Psoas muscle (tissue), 8 donors: ENCODE measurements at places on chromosomes 6 and 20. TPM values are rescaled to one million over a fixed set of nuclear protein-coding genes. Genes with fewer than 3 reads are reported as not detected.

DNA sequence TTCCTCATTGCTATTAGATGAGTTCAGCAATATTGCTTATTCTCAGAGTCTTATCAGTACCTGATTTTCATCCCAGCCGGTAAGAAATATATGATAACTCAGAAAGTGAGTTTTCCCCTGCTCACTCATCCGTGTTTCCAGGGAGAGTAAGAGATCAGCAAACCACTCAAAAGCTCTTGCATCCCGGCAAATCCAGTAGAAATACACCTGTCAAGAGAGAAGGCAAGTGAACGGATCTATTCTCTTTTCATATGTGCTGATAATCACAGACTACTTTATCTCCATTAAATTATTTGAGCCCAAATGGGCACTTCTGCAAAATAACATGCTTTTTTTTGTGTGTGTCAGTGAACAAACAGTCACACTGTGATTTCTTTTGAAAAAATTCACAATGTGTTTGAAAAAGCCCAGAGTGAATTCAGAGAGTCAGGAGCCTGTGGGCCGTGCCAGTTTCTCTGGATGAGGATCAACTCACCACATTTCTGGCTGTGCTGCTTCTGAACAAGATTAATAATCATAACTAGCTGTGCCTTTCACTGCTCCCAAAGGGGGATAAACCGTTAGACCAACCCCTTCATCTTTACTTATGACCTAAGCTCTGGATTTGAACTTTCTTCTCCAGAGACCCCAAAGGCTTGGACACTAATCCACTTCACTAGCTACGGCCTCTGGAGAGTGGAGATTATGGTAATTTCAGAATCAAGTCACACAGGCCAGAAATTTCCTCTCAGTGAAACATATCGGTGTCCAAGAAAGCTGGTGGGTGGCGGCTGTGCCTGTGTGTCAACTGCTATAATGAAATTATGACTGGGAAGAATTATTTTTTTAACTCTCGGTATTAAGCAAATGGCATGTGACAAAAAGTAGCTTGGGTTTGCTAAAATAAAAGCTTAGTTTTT is 44.2 kb downstream of the NOX3 start:
- no peak for DNase-seq

GRCh38 chr6:153045271-153045670 is 42.8 kb upstream of the MTRF1L start:
- DNase-seq = no peak

DNA sequence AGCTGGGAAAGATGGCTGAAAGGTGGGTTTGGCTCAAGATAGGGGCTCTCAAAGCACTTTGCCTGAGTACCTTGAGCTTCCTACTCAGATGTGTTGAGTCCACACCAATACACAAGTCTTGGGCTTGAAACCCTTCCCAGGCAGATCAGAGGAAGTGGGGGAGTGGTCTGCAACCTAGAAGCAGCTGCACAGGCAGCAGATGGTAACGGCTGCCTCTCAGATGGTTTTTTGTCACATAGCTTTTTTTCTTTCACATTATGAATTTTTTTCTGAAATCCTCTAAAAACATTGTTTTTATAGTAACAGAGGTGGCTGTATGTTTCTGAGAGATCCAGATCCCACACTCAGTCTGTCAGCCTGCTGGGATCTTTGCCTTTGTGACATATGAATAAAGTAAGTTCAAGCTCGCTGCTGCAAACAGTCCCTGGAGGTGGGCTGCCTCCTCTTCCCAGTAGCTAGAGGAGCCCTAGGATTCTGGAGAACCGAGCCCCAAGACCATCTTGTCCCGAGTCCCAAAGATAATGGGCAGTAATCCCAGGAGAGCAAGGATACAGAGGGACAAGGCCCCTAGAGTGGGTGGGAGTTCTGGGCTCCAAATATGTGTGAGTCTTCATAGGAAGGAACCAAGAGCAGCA is 97.1 kb upstream of the TOP1 start:
- DNase-seq = no peak

GRCh38 chr6:74320715-74321114 is 624.7 kb downstream of the CD109 start:
- no peak for DNase-seq

Gene GPSM3
- 1.7 TPM for total RNA-seq

Gene ACTR5
- total RNA-seq = 5.3 TPM

Gene POM121L2
- total RNA-seq = not detected

Gene PLA2G7
- 0.66 TPM for total RNA-seq

GRCh38 chr20:53270792-53271375 is 298.7 kb downstream of the TSHZ2 start:
- no peak for DNase-seq

Gene THBD
- 60.4 TPM for total RNA-seq

- DNase-seq = no peak
These were observed 133.9 kb downstream of the KCNQ5 start for GRCh38 chr6:72755752-72756151.

Gene MLIP
- total RNA-seq = 172 TPM

Gene PRND
- total RNA-seq = not detected

- no peak for DNase-seq
These were observed 125.2 kb downstream of the BMP2 start for GRCh38 chr20:6892724-6893123.

- no peak for DNase-seq
These were observed 47.2 kb upstream of the MLN start for GRCh38 chr6:33850869-33851541.

- no peak for DNase-seq
These were observed 45.9 kb downstream of the ZNF217 start for GRCh38 chr20:53547664-53548239.

- no peak for DNase-seq
These were observed 8.4 kb upstream of the NUS1 start for GRCh38 chr6:117666881-117667280.

Gene PNLDC1
- total RNA-seq = 0.17 TPM

- DNase-seq = no peak
These were observed 181.9 kb downstream of the HDGFL1 start for GRCh38 chr6:22751223-22751622.

Gene CNR1
- 2.4 TPM for total RNA-seq

DNA sequence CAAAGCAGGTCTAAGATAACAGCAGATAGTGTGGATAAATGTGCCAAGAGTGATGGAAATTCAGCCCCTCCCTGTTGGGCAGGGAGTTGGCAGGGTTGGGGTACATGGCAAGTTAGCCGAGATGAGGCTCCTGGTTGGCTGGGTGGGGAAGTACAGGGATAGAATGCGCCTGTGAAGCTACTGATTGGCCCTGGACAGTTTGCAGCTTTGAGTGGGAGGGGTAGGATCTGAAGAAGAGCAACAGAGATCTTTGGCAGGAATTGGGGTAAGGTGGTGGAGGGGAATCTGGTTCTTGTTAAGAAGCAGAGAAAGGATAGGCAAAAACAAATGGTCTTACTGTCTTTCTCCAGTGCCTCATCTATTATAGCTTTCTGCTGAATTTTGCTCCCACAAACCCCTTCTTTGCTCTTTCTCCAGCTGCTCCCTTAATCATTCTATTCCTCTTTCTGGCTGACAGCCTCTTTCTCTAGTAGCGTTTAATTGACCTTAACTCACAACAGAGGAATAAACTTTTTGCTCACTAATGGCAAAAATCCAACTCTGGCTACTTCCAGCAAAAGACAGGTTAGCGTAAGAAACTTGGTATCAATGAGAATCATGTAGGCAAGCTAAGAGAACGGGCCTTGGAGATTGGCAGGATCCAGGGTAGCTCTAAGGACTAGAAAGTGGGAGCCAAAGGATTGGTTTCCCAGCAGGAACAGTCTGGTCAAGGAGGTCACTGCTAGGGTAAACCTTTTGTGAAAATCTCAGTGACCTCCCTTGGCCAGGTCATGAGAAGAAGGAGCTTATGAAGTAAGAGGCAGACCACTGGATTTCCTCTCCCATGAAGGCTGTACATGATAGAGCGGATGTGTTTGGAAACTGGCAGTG is 86.3 kb upstream of the CARMIL1 start:
- DNase-seq = no peak

DNA sequence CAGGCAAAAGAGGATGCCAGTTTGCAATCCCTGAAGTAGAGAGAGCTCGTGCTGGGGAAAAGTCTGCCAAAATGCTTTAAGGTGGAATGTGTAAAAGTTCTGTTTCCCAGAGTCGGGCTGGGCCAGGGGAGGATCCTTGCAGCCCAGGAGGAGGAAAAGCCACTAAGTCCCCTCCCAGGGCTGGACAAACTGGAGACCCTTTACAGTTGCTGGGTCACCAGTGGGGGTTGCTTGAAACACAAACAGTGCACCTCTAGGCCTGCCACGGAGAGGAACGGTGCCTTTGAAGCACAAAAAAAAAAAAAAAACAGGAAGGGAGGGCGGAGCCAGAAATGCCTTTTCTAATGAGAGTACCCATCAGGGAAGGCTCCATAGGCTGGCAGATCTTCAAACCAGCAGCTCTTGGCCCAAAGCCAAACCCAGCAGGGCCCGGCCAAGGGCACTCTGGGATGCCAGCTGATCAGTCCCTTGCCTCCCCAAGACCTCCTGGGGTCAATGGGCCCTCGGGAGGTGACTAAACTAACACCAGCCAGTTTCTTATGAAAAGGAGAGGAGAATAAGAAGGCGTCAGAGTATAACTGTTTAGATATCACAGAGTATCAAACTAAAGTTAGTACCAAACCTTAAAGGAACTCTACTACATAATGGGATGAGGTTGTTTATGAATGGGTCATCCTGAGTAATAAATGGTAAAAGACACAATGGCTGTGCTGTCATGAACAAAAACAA is 23.7 kb downstream of the HLA-A start:
- DNase-seq = peak; percentile 86

- DNase-seq = no peak
These were observed 25.3 kb upstream of the RIPOR2 start for GRCh38 chr6:24960991-24961475.

DNA sequence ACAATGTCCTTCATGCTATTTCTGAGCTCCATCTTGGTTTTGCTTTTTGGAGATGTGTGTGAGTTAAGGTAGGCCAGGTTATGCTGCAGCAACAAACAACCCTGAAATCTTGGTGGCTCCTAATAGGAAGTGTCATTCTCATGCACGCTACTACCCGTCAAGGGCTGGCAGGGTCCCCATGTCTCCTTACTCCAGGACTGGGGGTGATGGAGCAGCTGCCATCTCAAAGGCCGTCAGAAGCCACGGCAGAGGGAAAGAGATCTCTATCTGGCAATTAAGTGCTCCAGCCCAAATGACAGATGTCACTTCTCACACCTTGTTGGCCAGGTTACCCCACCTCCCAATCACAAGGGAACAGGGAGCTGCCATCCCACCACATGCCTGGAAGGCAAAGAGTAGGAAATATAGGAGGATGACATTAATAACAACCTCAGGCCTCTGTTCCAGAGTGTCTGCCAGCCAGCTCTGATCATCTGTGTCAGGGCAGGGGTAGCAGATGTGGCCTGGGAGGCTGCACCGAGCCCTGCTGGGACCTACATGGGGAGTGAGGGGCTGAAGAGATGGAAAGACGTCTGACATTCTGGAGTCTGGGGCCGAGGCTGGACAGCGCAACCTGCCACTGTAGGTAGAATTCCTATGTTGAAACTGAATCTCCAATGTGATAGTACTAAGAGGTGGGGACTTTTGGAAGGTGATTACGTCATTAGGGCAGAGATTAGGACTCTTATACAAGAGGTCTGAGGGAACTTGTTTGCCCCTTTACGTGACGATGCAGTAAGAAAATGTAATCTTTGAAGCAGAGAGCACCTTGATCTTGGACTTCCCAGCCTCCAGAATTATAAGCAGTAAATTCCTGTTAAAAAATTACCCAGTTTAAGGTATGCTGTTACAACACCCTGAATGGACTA is 4.8 kb upstream of the SDCBP2 start:
- DNase-seq = no peak

DNA sequence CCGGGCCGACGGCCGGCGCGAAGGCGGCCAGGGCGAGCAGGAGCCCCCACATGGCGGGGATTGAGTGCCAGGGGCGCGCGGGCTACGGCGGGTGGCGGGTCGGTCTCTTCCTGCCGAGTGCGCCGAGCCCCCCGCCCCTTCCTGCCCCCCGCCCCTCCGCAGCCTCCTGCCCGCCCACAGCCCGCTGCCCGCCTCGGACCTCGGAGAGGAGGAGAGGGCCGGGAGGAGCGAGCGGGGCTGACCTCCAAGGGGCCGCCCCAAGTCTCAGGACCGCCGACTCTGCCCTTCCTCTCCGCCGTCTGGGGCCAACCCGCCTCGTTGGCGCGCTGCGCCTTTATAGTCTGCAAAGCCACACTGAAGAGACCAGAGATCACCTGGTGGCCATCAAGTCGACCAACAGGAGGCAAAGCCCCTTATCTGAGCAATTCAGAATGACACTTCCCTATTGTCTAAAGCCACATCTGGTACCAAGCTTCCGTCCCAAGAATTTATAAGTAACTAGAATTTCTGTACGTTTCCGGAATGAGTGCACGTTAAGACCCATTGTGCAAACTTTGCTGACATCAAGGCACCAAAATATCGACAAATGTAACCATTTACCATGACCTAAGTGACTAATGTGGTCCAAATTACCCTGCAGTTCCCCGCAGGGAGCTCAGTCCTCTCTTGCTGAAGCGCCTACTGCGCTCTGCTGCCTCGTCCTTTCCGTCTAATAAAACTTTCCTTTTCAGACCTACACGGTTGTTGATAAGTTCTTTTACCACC is at the start of gene CPXM1:
TSS of gene CPXM1 (minus strand) at position 107 of the 765 bp plus-strand sequence. CDS start at position 52, 55 bp downstream.
- DNase-seq = no peak

- peak; percentile 59 for DNase-seq
These were observed 35.2 kb downstream of the PHACTR1 start for GRCh38 chr6:12751694-12752325.

GRCh38 chr6:14969126-14969525 is 276.7 kb upstream of the JARID2 start:
- DNase-seq = no peak

GRCh38 chr6:36963451-36964290 is 9.1 kb downstream of the PI16 start:
- DNase-seq = no peak

Gene GHRH
- total RNA-seq = not detected

DNA sequence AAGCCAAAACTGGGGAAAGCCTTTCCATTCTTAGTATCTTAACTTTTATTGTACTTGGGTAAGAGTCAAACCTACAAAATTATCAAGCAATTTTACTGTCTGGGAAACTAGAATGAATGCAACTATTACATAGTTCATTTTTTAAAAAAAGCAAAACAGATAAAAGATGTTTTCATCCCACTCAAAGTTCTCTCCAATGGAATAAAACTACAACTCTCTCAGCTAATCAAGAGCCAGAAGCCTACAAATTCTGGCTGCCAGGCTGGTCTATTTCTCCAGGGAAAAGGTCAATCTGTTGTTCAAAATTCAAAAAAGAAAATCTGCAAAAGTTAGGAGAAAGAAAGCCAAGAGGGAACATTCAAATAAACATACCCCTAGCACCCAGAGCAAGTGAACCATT is 56.2 kb downstream of the COL12A1 start:
- DNase-seq = no peak

DNA sequence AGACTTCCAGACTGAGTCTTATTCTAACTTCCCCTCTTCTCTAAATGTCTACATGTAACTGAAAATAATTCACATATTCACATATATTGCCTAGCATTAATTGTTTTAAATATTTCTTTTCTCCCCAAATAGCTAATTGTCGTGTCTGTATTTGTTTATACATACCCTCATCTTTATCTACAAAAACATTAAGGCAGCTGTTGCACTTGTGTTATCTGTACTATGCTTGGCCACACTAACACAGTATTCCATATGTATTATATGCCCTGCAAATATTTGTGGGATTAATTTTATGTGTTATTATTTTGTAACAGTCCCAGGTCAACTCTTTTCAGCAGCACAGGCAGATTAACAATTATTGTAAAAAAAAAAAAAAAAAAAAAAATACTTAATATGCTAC is 11.7 kb downstream of the HDAC2 start:
- DNase-seq = no peak

Gene SLC17A9
- total RNA-seq = 0.89 TPM
